Panc1 (cell line): ENCODE measurements at places on chromosomes 3 and 15. TPM values are rescaled to one million over a fixed set of nuclear protein-coding genes. Genes with fewer than 3 reads are reported as not detected.

GRCh38 chr15:67685008-67685599, 140.2 kb upstream of the SKOR1 start:
- no peaks in the 10 kb centered on the region for H3K27me3 ChIP-seq
- DNase-seq = no peak
- H3K36me3 ChIP-seq = no peaks in the 10 kb centered on the region
- H3K27ac ChIP-seq = no peak overlapping the region

DNA sequence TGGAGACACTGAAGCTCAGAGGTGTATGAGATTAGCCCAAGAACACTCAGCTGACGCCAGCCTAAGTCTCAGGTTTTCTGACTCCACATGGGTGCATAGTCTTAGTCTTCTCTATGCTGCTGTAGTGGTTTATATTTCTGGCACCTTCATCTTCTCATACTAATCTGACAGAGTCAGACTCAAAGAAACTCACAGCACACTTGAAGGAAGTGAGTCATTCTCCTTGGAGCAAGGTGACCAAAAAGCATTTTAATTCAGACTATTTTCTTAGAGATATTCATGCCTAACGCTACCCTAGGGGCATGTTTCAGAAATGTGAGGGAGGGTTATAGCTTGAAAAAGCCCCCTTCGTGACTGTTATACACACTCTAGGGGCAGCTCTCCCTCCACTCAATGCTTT, 775.3 kb upstream of the ARPP21 start:
- no peak for DNase-seq
- no peaks in the 10 kb centered on the region for H3K27me3 ChIP-seq
- H3K4me1 ChIP-seq = no peaks in the 10 kb centered on the region
- H3K4me3 ChIP-seq = no peak overlapping the region

- DNase-seq = no peak
- no peaks in the 10 kb centered on the region; the same call in 1 of the 2 replicates for H3K27me3 ChIP-seq
- no peak overlapping the region for H3K27ac ChIP-seq
These were observed 19.7 kb downstream of the SPSB4 start for GRCh38 chr3:141070727-141071357.

DNA sequence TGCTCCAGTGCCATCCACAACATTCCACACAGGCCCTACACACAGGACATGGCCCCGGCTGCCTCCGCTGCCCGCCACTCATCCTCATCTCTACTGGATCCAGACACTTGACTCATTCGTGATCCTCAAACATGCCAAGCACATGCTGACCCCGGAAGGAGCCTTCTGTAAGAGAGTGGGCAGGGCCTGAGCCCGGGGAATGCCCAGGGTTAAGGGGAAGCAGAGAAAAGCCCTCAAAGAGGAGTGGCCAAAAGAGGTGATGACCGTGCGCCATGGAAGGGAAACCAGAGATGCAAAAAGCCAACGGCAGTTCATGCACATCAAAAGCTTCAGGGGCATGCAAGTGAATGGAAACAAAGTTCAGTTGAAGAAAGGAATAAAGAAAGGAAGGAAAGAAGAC, 46.1 kb downstream of the RFTN1 start:
- no peak overlapping the region for H3K27ac ChIP-seq
- H3K36me3 ChIP-seq = no peaks in the 10 kb centered on the region
- H3K4me3 ChIP-seq = no peak overlapping the region
- H3K4me1 ChIP-seq = no peaks in the 10 kb centered on the region

- H3K27ac ChIP-seq = no peak overlapping the region
- no peaks in the 10 kb centered on the region for H3K27me3 ChIP-seq
- H3K4me3 ChIP-seq = no peak overlapping the region
- H3K4me1 ChIP-seq = no peaks in the 10 kb centered on the region
These were observed 381.1 kb downstream of the CTNNB1 start for GRCh38 chr3:41580274-41580959.

Gene ACKR4
- not detected for total RNA-seq
